ENCODE measurements at places on chromosomes 5 and 9. TPM values are rescaled to one million over a fixed set of nuclear protein-coding genes. Genes with fewer than 3 reads are reported as not detected.
A peak's percentile ranks its signal among the peaks of the same experiment; 100 is the strongest.

DNA sequence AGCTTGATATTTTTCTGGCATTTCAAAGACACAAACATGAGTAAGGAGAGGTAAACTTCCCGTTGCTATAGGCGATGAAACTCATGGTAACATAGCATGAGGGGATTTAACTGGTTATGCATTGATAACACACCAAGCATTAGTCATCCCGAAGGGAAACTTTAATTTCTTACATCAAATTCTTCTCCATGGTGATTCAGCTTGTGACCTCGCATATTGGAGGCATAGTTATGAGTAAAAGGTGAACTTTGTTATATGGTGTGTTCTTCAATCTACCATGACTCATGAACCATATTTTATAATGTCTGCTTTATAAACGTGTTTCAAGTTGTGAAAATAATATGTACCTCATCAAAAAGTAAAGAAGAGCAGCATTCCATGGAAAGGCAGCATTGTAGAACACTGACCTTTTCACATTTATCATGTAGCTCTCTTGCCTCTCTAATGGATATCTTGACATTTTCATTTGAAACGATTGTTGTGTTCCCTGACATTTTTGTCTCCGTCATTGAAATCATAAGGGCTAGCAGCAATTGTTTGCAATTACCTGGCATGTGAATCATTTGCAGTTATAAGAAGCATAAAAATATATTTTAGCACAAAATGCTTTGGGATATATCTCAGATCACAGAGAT is 491.8 kb downstream of the ANXA1 start:
- DNase-seq: no peak

Gene KIF4B
- total RNA-seq: 0.13 TPM

GRCh38 chr5:130337179-130337888 is 433.1 kb downstream of the CHSY3 start:
- DNase-seq: peak; percentile 51

Gene KIAA1958
- 0.79 TPM for total RNA-seq

DNA sequence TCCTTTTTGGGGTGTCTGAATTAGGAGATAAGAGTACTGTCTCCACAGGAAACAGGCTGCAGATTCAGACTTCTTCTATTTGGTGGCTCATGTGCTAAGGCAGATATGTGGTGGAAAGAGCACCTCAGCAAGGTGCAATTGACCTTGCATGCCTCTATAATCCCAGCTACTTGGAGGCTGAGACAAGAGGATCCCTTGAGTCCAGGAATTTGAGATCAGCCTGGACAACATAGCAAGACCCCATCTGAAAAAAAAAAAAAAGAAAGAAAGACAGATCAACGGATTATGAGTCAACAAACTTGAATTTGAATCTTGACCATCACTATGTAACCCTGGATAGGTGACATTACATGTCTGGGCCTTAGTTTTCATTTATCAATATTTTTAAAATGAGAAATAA is 44.4 kb downstream of the RFK start:
- no peak for DNase-seq

Gene TLR4
- 51.7 TPM for total RNA-seq

GRCh38 chr5:76230711-76231285 is 147.6 kb downstream of the SV2C start:
- no peak for DNase-seq

- no peak for DNase-seq
These were observed 59.7 kb upstream of the DAPK1 start for GRCh38 chr9:87437966-87438365.

- DNase-seq: no peak
These were observed 1.3 kb upstream of the PDLIM4 start for GRCh38 chr5:132256086-132256782.

Gene SOX30
- not detected for total RNA-seq

Gene SH2D3C
- 58.3 TPM for total RNA-seq

Gene TMEM215
- total RNA-seq: 0.18 TPM

Gene FST
- total RNA-seq: 1.4 TPM

- DNase-seq: no peak
These were observed 41.2 kb downstream of the ARHGEF37 start for GRCh38 chr5:149622466-149622865.

Gene SLC36A3
- total RNA-seq: not detected

Gene MYORG
- 5.7 TPM for total RNA-seq

DNA sequence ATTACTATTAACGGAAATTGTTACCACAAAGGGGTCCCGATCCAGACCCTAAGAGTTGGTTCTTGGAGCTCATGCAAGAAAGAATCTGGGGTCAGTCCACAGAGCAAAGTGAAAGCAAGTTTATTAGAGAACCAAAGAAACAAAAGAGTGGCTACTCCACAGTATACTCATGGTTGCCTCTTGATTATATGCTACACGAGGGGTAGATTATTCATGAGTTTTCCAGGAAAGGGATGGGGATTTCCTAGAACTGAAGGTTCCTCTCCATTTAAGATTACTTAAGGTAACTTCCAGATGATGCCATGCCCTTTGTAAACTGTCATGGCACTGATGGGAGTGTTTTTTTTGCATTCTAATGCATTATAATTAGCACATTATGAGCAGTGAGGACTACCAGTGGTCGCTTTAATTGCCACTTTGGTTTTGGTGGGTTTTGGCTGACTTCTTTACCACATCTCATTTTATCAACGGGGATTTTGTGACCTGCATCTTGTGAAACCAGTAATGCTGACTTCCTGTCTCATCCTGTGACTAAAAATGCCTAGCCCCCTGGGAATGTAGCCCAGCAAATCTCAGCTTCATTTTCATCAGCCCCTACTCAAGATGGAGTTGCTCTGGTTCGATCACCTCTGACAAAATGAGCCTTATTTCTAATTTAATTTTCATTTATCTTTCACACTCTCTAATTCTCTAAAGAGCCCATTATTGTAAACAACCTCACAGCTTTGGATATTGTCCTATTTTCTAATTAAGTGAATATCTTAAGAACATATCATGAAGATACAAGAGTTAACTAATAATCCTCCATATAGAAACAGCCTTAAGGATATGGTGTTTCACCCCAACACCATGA is 336.3 kb downstream of the RASEF start:
- DNase-seq: no peak

- DNase-seq: no peak
These were observed 136.4 kb downstream of the FSTL4 start for GRCh38 chr5:133475986-133476385.

- no peak for DNase-seq
These were observed 80.7 kb downstream of the PRRT1B start for GRCh38 chr9:131625790-131626670.

Gene CCNO
- total RNA-seq: 0.32 TPM

GRCh38 chr9:79026316-79026715 is 545.4 kb upstream of the TLE4 start:
- no peak for DNase-seq

DNA sequence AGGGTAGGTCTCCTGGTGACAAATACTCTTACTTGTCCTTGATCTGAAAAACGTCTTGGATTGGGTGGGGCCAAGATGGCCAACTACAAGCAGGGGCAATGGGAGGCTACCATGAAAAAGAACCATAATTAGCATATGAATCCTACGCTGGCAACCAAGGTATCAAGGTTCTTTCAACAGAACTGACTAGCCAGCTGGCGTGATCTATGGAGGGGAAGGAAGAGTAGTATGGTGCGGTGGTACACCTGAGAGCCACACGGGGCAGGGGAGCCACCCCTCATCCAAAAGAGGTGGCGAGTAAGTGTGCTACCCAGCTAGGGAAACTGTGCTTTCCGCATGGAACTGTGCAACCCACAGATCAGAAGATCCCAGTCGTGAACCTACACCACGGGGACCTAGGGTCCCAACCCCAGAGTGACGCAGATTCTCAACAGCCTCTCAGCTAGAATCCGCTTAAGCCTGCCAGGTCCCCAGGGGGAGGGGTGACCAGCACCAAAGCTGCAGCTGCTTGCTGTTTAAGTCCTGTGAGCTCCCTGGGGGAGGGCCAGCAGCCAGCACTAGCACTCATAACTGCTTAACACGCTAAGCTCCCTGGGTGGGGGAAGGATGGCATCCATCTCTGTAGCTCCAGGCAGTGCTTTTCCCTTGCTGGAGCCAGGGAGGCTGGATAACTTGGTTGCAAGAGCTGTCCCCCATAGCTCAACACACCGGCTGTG is 334.8 kb downstream of the FBXL17 start:
- DNase-seq: no peak

DNA sequence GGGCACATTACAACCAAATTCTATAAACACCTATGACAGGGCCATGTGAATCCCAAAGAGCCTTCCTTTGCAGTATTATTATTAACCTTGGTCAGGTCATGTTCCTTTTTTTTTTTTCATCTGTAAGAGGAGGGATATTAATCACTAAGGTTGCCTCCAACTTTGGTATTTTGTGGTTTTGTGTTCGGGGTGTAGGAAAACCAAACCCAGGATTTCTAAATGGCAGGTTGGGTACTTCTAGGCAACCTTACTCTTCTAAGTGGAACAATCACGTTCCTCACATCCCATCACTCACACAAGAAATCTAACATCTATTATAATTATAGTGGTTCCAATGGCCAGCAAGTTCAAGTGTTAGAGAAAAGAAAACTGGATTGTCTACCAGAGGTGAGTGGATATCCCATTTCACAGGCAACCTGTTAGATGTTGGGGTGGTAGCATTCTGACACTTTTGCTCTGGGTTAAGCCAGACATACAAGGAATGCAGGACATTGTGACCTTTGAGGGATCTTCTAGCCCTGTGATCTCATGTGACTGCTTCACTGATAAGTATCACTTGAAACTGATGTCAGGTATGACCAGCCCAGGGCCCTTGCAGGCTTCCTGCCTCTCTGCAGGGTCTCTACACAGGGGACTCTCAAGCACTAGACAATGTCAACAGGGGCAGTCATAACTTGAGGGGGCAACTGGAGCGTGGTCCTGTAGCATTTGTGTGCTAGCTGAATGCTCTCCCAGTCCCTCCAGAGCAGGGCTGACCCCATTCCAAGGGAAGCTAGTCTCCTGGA is 126.2 kb upstream of the VLDLR start:
- DNase-seq: no peak

DNA sequence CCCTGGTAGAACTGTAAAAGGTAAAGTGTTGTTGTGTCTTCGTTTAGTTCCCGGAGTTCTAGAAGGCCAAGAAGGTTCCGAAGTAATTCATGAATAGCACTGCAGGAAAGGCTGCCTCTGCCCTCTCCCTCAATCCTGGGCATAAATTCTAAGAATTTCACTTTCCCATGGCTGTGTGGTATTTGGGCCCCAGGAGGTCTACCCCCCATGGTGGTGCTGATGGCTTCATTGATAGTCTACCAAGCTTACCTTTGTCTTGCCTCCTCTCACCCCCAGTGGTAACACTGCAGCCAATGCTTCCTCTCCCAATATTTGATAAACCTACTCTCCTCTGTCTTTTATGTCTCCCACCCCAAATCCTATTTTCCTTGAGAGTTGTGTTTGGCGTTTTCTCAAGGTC is 39.5 kb downstream of the ADAMTS16 start:
- no peak for DNase-seq

Gene SLC4A9
- not detected for total RNA-seq

Gene SLC45A2
- 0.13 TPM for total RNA-seq

GRCh38 chr9:35162605-35163315 is 951 bp downstream of the UNC13B start:
- DNase-seq: no peak

Gene SLC6A3
- not detected for total RNA-seq

Gene DRD1
- total RNA-seq: not detected

DNA sequence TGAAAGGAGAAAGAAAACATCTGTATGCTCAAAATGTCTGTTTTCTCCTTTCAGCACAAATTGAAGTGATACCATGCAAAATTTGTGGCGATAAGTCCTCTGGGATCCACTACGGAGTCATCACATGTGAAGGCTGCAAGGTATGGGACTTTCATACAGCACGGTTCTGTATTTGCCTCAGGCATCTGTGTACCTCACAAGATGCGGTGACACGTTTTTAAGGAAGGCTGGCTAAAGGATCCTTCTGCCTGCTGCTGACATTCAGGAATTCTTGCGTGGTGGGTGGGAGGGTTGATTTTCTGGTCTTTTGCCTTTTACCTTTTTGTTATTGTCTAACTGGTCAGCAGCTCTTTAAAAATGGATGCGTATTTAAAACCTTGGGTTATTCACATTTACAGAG is 133.1 kb downstream of the RORB start:
- DNase-seq: no peak

Gene CBY3
- 0.26 TPM for total RNA-seq

GRCh38 chr5:142600092-142600491 is 85.8 kb downstream of the FGF1 start:
- DNase-seq: no peak

DNA sequence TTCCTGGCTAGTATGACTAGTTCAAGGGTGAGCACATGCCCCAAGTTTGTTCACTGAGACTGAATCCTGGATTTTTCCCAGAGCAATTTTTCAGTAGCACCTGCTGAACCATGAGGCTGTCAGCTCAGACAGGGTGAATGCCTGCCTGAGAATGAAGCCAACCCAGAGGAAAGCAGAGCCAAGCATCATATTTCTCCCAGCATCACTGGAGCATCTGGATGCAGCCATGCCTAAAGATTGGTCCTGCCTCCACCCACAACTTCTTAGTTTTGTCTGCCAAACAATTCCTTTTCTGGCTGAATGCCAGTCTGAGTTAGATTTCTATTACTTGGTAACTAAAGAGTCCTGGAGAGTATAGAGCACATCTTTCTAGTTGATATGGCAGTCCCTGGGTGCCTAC is 343.6 kb downstream of the CSNK1G3 start:
- no peak for DNase-seq

DNA sequence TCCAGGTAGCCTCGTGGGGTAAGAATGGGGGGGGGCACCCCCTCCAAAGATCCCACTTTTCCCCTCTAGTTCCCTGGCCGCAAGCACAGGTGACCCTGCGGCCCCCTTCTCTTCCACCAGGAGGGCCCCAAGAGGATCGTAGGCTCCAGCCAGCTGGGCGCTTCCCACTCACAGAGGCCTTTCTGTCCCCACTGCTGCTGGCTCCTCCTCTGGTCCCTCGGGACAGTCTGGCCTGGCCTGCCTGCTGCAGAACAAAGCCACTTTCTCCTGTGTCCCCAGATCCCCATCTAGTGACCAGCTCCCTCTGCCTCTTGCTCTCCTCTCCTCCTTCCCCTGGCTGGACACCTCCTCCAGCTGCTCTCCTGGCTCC is 534 bp upstream of the SAPCD2 start:
- no peak for DNase-seq

DNA sequence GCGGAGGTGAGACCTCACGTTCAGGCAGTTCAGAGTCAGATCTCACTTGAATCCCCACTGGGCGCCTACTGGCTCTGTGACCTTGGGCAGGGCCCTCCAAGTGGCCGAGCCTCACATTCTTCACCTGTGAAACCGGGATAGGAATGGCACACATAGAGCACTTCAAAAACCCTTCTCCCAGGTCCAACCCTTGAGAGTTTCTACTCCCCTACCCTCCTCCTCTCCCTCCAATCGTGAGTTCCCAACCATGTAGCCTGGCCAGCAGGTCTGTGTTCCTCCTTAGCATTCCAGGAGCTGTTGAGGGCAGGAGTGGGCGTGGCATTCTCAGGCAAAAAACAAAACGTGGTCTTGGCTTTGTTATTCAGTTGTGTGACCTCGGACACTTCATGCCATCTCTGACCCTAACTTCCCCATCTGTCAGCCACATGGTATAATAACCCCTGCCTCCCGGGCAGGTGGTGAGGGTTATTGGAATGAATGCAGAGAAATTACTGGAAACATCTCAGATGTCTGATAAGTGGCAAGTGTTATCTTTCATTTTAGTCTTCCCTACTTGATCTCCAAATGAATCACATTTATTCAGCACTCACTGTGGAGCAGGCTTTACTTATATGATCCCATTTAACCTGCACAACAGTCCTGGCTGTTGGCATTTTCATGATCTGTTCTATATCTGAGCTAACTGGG is 112.8 kb upstream of the BOD1 start:
- no peak for DNase-seq
